ENCODE measurements at places on chromosomes 11 and 22. TPM values are rescaled to one million over a fixed set of nuclear protein-coding genes. Genes with fewer than 3 reads are reported as not detected.

DNA sequence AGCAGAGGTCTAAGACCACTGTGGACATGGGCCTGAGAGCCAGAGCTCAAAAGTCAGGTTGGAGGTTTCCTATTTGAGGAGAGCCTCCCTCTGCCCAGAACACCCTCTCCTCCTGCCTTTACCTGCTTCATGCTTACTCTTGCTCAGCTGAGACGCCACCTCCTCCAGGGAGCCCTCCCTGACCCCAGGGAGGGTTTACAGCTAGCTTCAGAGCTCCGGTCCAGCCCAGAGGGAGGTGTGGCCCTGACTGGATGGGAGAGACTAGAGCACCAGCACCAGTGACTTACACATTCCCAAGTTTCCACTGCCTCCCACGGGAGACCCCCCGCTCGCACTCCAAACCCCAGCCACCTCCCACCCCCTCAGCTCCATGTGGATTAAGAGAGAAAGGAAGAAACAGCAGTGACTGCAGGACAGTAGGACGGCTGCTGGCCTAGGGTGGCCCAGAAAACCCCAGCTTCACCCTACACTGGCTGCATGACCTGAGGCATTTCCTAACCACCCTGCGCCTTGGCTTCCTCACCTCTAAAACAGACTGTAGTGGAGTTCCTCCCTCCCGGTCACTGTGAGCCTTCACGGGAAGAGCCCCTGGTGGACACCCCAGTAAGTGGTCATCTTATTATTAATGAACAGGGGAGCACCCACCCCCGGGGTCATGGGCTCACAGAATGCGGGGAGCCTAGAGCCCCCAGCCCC, 24.5 kb upstream of the PDGFB start:
- no peak overlapping the region for H3K4me3 ChIP-seq
- DNase-seq: no peak
- H3K36me3 ChIP-seq: no peaks in the 10 kb centered on the region
- no peak overlapping the region for H3K27ac ChIP-seq
- H3K4me1 ChIP-seq: peaks cover 5% of the 10 kb centered on the region
- no peaks in the 10 kb centered on the region for H3K27me3 ChIP-seq

GRCh38 chr11:84747871-84748270, 879.3 kb downstream of the DLG2 start:
- H3K4me3 ChIP-seq: no peak overlapping the region
- H3K36me3 ChIP-seq: no peaks in the 10 kb centered on the region
- no peaks in the 10 kb centered on the region for H3K4me1 ChIP-seq
- no peaks in the 10 kb centered on the region for H3K27me3 ChIP-seq

DNA sequence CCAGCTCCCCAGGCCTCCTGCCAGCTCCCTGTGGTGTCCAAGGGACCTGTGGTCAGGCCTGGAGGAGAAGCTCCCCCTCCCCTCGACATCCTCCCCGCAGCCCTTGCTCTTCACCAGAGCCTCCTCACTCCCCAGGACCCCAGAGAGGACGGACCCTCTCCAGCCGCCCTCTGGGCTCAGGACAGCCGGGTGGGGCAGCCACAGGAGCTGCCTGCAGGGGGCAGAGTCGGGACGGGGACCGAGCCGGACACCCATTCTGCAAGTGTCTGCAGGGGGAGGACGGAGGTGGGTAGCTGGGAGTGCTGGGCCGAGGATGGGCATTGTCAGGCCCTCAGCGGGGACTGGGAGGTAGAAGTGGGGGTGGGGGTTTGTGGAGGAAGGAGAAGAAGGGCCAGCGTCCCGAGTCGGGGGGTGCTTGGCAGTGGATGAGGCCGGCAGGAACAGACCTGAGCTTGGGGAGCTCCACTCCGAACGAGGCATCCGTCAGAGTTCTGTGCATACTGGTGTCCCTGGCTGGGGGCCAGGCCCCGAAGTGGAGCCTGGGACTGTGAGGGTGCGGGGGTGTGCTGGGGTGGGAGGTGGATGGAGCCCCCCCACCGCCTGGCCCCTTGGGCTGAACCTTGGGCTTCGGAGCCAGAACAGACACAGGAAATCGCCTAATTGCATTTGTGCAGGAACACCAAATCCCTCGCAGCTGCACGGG, 15.2 kb downstream of the PRR33 start:
- DNase-seq: no peak
- H3K4me1 ChIP-seq: peaks cover 8% of the 10 kb centered on the region
- H3K36me3 ChIP-seq: no peaks in the 10 kb centered on the region

GRCh38 chr11:118148856-118149255, 3.8 kb downstream of the SCN4B start:
- H3K27me3 ChIP-seq: peaks cover 26% of the 10 kb centered on the region
- DNase-seq: no peak
- peaks cover 12% of the 10 kb centered on the region for H3K4me1 ChIP-seq
- no peak overlapping the region for H3K4me3 ChIP-seq
- no peaks in the 10 kb centered on the region for H3K36me3 ChIP-seq
- H3K27ac ChIP-seq: no peak overlapping the region

GRCh38 chr22:30266445-30267381, at the start of gene OSM:
Gene OSM (minus strand): TSS chr22:30266851. CDS start chr22:30266799, 52 bp downstream.
- no peaks in the 10 kb centered on the region for H3K36me3 ChIP-seq
- H3K27ac ChIP-seq: no peak within 1 kb of the TSS
- DNase-seq: no peak
- peaks cover 10% of the 10 kb centered on the region for H3K4me1 ChIP-seq
- H3K4me3 ChIP-seq: no peak within 1 kb of the TSS

DNA sequence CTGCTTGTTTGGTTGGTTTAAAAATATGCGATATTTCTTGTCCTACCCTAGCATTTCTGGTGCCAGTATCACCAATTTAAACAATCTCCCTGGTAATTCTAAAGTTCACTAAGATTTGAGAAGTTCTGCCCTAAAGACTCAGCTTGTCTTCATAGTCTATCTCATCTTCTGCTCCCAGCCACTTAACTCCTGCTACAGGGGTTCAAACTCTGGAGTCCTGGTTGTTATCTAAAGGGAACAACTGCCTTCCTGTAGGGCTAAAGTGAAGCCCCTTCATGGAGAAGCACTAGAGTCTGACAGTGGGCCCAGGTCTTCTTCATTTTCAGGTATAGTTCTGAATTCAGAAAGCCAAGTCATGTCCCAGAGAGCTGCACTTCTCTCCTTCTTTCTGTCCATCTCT, 73.2 kb downstream of the CTNND1 start:
- no peaks in the 10 kb centered on the region for H3K36me3 ChIP-seq
- no peak for DNase-seq
- H3K27me3 ChIP-seq: peaks cover 6% of the 10 kb centered on the region
- no peak overlapping the region for H3K4me3 ChIP-seq

- no peaks in the 10 kb centered on the region for H3K27me3 ChIP-seq
- no peak for DNase-seq
- H3K4me1 ChIP-seq: no peaks in the 10 kb centered on the region
- H3K36me3 ChIP-seq: no peaks in the 10 kb centered on the region
- no peak overlapping the region for H3K27ac ChIP-seq
- no peak overlapping the region for H3K4me3 ChIP-seq
These were observed 89.7 kb downstream of the LARGE2 start for GRCh38 chr11:46012185-46012584.

DNA sequence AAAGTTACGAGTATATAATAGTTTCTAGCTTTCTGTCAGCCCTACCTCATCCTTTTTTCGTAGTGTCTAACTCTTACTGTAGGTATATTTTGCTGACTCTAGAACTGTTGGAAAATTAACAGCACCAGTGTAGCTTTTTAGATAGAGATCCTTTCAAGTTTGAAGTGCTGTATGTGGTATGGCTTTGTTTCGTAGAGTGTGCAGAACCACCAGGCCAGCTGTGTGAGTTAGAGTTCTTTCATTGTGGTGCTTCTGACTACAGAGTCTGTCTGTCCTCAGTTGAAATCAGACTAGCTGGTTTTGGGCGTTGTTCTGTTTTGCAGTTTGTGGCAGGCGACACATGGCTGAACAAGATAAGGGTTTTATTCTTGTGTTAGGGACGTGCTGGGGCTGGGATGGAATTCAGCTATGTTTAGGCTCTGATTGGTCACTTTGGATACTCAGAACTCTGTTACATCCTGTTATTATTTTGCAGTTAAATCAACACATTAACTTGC, 3.2 kb downstream of the ARHGEF12 start:
- no peaks in the 10 kb centered on the region for H3K36me3 ChIP-seq
- H3K27me3 ChIP-seq: no peaks in the 10 kb centered on the region
- DNase-seq: no peak
- H3K4me3 ChIP-seq: peak overlapping the region; percentile 92
- peaks cover 34% of the 10 kb centered on the region for H3K4me1 ChIP-seq
- peak overlapping the region; percentile 25 for H3K27ac ChIP-seq

GRCh38 chr11:70608568-70609470, 210.5 kb downstream of the CTTN start:
- no peak overlapping the region for H3K4me3 ChIP-seq
- H3K4me1 ChIP-seq: no peaks in the 10 kb centered on the region
- no peak overlapping the region for H3K27ac ChIP-seq
- H3K27me3 ChIP-seq: peaks cover 8% of the 10 kb centered on the region
- peak; percentile 55 for DNase-seq

- no peak for DNase-seq
- H3K4me1 ChIP-seq: no peaks in the 10 kb centered on the region
- H3K27ac ChIP-seq: no peak overlapping the region
- no peak overlapping the region for H3K4me3 ChIP-seq
- H3K27me3 ChIP-seq: no peaks in the 10 kb centered on the region
These were observed 3.8 kb upstream of the OR10D3 start for GRCh38 chr11:124179310-124179709.

DNA sequence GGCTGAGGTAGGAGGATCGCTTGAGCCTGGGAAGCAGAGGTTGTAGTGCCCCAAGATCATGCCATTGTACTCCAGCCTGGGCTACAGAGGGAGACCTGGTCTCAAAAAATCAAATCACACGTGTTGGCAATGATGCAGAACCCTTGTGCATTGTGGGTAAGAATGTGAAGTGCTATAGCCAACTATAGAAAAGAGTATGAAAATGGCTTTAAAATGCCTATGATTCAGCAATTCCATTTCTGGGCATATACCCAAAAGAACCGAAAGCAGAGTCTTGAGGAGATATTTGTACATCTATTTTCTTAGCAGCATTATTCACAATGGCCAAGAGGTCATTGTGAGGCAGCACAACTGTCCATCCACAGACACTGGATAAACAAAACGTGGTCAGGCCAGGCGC, 2.6 kb upstream of the FADS3 start:
- no peaks in the 10 kb centered on the region for H3K36me3 ChIP-seq
- H3K4me1 ChIP-seq: peaks cover 12% of the 10 kb centered on the region
- no peak overlapping the region for H3K27ac ChIP-seq
- H3K4me3 ChIP-seq: no peak overlapping the region
- H3K27me3 ChIP-seq: no peaks in the 10 kb centered on the region
- peak; percentile 82 for DNase-seq

- H3K4me3 ChIP-seq: no peak overlapping the region
- H3K27me3 ChIP-seq: no peaks in the 10 kb centered on the region
- no peak for DNase-seq
- H3K27ac ChIP-seq: no peak overlapping the region
- no peaks in the 10 kb centered on the region for H3K36me3 ChIP-seq
These were observed 199.5 kb downstream of the TTC28 start for GRCh38 chr22:28480000-28480715.

DNA sequence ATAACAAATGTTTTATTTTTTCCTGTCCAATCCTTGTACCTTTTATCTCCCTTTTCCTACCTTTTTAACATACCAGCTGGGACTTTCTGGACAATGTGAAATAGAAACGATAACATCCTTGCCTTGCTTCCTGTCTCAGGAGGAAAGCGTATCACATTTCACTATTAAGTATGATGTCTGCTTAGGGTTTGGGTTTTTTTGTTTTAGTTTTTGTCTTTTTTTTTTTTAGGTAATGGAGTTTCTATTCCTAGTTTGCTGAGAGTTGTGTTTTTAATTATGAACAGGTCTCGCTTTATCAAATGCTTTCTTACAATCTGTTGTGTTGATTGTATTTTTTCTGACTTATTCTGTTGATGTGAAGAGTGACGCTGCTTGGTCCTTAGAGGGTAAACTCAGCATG, 64.2 kb upstream of the KCNQ1OT1 start:
- H3K36me3 ChIP-seq: no peaks in the 10 kb centered on the region
- H3K27me3 ChIP-seq: peaks cover 4% of the 10 kb centered on the region
- DNase-seq: no peak
- H3K27ac ChIP-seq: no peak overlapping the region
- H3K4me3 ChIP-seq: no peak overlapping the region

GRCh38 chr11:9839550-9839949, 175.7 kb downstream of the SWAP70 start:
- DNase-seq: no peak
- no peaks in the 10 kb centered on the region for H3K27me3 ChIP-seq
- H3K4me3 ChIP-seq: no peak overlapping the region
- no peak overlapping the region for H3K27ac ChIP-seq
- no peaks in the 10 kb centered on the region for H3K36me3 ChIP-seq
- peaks cover 13% of the 10 kb centered on the region for H3K4me1 ChIP-seq

GRCh38 chr22:37808294-37808657, 542 bp downstream of the GCAT start:
- no peaks in the 10 kb centered on the region for H3K27me3 ChIP-seq
- peaks cover 2% of the 10 kb centered on the region for H3K36me3 ChIP-seq
- H3K4me3 ChIP-seq: peak overlapping the region; percentile 71
- peaks cover 33% of the 10 kb centered on the region for H3K4me1 ChIP-seq

Gene RGL4
- total RNA-seq: not detected

Gene PAMR1
- 12.6 TPM for total RNA-seq

Gene FXYD6
- 8.1 TPM for total RNA-seq

Gene SAA4
- total RNA-seq: not detected

Gene TRIM51
- not detected for total RNA-seq

Gene NCAM1
- total RNA-seq: 17.4 TPM

Gene LRRC4C
- 9.0 TPM for total RNA-seq

Gene GUCY1A2
- 17.8 TPM for total RNA-seq

Gene KRTAP5-2
- not detected for total RNA-seq

Data from astrocyte (in vitro differentiated cells and primary cell).